ENCODE measurements at places on chromosomes 2 and 18.

DNA sequence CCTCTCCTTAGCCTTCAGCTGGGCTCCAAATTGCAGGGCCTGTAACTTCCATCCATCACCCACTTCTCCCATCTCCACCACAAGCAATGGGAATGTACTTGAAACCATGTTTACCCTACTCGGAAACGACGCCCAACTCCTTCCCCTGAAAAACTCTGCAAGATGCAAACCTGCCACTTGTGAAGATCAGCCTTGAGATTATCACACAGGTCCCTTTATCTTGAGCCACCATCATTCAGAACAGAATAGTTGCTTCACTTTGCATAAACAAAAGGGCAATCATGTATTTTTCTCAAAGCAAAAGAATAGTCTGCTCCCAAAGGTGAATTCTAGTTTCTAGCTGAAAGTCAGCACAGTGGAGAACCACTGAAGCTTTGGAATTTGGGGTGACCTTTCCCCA, 75.8 kb downstream of the TNFRSF11A start:
- DNase-seq = no peak

- DNase-seq = no peak
Measured at GRCh38 chr2:119749477-119750012, 10.2 kb upstream of the PTPN4 start.

- no peak for DNase-seq
Measured at GRCh38 chr18:35182151-35182550, 58.7 kb upstream of the ZNF397 start.

GRCh38 chr2:173171321-173171720, 95.7 kb downstream of the MAP3K20 start:
- no peak for DNase-seq

- DNase-seq = no peak
Measured at GRCh38 chr2:66568650-66569300, 133.8 kb downstream of the MEIS1 start.

- no peak for DNase-seq
Measured at GRCh38 chr2:159096901-159097300, 128.5 kb downstream of the TANC1 start.

All from stimulated activated CD8-positive, alpha-beta memory T cell treated with anti-CD3 and anti-CD28 coated beads, Interleukin-12 subunit alpha, Interleukin-12 subunit beta, amount 100 ng/mL, for 1 hour (primary cell).